BE2C (cell line): ENCODE measurements at places on chromosomes 16 and 17.

DNA sequence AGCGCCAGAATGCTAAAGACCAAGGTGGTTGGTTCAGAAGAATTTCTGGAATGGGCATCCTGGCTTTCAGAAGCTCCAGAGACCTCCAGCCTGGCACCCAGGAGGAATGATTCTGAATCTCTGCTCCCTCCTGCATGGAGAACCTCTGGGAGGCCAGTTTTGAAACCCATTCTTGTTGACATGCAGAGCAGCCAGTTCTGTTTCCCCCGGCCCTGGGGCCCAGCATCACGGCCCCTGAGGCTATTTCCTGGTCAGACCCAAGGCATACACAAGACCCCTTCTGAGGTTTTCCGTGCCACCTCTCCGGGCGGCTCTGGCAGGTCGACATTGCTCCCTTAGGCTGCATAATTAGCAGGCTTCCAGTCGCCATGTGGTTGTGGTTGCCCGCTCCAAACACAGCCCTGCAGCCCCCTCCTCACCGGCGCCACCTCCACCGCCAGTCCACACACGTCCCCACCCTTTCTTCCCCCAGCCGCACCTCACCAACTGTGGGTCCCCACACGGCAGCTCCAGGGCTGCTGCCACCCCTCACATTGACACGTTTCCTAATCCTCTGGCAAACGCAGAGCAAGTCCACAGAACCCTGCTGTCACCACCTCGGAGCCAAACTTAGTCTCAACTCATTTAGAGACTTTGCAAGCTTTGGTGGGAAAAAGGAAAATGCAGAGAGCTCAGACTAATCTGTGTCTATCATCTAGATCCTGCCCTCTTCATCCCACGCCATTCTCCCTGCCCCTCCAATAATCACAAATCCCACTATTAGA lies 367.1 kb downstream of the SOX9 start:
- no peak for DNase-seq

DNA sequence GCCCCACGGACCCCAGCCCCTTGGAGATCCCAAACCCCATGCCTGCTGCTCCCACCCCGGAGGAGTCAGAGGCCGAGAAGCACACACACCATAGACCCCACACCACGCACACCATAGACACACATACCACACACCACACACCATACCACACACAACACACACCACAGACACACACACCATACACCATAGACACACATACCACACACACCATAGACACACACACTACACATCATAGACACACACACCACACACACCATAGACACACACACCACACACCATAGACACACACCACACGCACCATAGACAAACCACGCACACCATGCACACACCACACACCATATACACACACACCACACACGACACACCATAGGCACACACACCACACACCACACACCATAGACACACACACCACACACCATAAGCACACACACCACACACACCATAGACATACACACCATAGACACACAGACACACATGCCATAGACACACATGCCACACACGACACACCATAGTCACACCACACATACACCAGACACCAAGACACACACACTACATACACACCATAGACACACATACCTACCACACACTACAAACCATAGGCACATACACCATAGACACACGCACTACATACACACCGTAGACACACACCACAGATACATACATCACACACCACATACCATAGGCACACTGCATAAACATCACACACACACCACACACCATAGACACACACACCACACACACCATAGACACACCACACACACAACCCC lies 11.3 kb downstream of the TBC1D16 start:
- no peak for DNase-seq

DNA sequence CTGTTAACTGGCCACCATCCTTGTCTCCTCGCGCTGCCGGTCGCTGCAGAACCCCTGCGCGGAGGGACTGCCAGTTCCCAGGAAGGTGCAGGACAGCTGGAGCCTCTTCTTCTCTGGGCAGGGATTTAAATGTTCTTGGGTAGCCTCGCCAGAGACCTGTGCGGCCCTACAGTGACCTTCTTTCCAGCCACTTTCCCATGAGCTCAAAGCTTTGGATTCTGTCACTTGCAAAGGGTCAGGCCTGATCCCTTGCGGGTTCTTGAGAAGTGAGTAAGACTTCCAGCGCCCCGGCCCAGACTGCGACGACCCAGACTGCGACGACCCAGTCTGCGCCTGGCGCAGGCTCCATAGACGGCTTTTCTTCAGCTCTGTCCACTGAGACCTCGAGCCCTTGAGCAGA lies 1.4 kb upstream of the SLFN5 start:
- no peak for DNase-seq

DNA sequence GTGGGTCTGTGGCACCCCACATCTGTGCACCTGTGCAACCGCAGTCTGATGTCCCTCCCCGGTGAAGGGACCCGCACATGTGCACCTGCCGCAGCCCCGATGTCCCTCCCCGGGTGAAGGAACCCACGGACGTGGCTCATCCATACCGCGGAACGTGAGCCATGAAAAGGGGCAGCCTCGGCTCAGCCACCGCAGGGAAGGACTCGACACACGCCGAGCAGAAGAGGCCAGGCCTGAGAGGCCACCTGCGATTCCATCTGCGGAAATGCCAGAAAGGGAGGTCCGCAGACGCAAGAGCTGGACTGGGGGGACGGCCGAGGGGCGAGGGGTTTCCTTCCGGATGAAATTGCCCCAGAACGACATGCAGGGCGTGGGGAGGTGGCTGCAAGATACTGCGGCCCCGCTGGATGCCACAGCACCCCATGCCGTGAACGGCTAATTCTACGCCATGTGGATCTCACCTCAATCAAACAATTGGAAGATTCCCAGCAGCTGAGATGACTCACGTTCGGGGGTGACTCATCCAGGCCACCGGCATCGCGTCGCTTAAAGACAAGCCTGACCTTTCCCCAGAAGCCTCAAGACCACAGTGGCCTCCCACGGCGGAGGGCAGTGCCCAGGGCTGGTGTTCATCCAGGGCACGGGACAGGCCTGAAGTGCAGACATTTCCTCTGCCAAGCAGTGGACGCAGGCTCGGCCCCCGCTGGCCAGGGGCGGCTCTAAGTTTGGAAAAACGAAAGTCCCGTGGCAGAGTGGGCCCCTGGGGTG lies 21.0 kb downstream of the SOX8 start:
- DNase-seq = peak; percentile 51

DNA sequence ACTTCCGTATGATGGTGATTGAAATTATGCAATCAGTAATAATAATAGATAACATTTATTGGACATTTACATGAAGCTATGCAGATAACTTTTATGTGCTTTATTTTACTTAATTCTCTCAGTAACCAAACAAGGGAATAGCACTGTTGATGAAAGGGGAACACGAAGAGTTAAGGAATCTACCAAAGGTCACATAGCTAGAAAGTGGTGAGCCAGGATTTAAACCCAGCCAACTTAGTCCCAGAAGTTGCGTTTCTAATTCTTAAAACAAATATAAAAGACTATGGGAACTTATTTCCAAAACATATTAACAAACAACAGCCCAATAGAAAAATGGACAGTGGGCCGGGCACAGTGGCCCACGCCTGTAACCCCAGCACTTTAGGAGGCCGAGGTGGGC lies 9.7 kb downstream of the SPNS3 start:
- no peak for DNase-seq

DNA sequence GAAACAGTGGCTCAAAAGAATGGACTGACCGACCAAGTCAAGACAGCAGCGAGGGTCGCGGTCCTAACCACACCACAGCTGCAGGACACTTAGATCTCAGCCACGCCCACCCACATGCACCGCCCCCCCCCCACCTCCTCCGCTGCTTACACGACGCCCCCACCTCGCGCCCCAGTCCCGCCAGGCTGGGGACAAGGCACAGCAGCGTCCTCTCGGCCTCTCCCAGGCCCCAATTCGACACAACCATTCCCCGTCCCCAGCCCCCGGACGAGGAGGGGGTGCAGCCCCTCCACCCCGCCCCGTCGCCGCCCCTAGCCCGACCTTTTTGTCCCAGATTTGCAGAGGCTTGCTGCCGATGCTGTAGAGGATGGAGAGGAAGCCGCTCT lies 477 bp downstream of the CFAP20 start:
- DNase-seq = peak; percentile 35

- DNase-seq = no peak
Measured at GRCh38 chr16:88798073-88798472, 5.5 kb upstream of the CDT1 start.

DNA sequence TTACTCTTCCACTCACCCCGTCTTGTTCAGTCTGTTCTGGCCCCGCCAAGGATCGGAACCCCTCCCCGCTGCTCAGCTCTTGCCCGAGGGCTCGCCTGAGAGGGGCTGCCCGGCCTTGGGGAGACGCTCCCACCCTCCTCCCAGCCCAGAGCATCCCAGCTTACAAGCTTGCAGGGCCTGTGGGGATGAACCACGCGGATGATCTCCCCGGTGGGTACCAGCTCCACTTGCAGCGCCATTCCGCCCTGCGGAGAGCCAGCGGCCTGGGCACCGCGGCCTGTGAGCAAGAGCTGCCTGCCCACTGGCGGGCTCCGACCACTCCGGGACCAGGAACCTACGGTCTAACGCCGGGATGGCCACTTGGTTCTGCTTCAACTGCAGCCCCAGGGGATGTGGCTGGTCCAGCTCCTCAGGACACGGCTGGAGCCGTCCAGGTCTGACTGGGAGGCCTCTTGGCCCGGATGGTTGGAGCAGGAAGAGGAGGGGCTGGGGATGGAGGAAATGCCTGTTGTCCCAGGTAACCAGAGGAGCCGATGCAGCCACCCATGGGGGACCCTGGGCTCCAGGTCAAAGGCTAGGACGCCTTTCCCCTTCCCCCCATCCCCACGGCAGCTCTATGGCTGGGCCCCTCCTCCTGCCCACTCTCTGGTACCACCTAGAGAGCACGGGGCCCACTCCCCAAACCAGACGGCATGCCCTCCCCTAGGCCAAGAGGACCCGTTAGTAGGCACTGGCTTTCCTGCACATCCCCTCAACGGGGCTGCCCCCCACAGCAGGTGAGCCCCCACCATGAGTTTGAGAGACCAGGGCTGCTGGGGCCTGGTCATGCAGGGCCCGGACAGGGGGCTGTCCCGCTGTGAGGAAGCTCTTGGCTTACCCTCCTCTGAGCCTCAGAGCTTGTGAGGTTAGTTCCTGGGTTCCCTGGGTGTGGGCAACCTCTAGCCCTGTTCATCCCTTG lies at the start of gene MYO1C:
TSS of gene MYO1C (minus strand) at position 438 of the 958 bp plus-strand sequence. CDS start at position 239, 199 bp downstream.
- no peak for DNase-seq

DNA sequence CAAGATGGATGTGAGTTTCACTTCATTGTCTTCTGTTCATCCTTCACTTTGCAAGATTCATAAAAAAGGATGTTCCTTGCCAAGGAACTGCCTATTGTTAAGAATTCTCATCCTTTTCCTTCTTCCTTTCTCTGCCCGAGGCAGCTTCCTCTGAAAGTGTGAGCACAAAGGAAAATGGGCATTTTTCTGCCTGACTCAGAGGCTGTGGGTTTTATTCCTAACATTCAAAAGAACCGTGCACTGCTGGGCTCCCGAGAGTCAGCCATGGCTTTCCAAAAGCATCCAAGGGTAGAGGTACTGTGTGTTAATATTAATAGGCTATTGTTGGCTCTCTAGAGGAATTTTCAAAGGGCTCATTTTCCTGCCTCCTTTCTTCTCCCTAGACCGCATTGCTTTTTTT lies 289.4 kb downstream of the ABCC12 start:
- DNase-seq = no peak

DNA sequence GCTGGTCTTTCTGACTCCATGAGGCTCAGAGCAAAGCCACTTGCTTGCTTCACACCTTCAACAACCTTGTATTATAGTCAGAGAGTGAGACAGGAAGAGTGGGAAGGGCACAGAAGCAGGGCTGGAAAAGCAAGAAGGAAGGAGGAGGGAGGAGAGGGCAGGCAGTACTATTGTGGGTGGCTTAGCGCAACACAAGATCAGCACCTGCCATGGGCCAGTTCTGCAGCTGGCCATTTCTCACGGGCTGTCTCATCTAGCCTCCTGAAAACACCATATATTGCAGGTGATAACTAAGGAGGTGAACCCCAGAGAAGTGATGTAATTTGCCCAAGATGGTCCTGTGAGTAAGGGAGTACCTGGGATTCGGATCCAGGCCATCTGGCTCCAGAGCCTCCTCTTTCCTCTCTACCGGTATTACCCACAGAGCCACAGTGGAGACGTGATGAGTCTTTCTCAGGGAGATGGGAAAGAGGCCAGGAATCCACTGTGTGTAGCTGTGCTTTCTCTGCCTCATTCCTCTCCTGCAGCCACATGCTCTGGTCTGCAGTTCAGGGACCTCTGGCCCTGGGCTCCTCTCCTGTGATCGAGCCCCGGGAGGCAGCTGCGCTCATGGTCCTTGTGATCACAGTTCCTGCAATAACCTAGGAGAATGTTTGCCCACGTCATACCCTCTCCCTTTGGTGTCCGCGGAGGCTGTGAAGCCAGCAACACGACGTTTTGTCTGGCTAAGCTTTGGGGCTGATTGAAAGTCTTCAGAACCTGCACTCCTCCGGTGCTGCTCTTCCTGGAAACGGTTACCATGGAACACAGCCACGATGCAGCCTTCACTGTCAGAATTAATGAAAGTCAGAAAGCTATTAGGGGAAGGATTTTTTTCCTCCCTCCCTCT lies 178.1 kb upstream of the CCL2 start:
- DNase-seq = no peak

DNA sequence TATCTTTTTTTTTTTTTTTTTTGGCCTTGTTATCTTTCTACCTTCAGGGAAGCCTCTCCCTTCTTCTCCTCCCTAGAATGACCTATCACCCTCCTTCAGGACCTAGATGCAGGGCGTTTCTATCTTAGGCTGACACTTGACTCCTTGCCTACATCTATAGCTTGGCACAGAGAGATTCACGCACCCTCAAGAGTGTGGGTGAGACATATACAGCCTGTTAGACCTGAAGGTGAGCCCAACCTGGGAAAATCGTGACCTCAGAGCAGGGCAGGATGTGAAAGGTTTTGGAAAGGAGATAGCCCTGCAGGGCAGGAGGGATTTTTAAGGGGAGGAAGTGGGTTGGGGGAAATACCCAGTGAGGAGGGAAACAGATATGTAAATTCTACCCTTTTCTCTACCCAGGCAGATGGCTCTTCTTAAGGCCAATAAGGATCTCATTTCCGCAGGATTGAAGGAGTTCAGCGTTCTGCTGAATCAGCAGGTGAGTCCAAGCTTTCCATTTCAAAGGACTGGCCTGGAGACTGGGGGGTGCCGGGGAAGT lies at the start of gene AHSP:
TSS of gene AHSP (plus strand) at position 167 of the 541 bp plus-strand sequence. CDS start at position 407, 240 bp downstream.
- no peak for DNase-seq

- no peak for DNase-seq
Measured at GRCh38 chr17:66423056-66423955, 120.9 kb downstream of the PRKCA start.
